ENCODE measurements at places on chromosomes 6 and 20.

DNA sequence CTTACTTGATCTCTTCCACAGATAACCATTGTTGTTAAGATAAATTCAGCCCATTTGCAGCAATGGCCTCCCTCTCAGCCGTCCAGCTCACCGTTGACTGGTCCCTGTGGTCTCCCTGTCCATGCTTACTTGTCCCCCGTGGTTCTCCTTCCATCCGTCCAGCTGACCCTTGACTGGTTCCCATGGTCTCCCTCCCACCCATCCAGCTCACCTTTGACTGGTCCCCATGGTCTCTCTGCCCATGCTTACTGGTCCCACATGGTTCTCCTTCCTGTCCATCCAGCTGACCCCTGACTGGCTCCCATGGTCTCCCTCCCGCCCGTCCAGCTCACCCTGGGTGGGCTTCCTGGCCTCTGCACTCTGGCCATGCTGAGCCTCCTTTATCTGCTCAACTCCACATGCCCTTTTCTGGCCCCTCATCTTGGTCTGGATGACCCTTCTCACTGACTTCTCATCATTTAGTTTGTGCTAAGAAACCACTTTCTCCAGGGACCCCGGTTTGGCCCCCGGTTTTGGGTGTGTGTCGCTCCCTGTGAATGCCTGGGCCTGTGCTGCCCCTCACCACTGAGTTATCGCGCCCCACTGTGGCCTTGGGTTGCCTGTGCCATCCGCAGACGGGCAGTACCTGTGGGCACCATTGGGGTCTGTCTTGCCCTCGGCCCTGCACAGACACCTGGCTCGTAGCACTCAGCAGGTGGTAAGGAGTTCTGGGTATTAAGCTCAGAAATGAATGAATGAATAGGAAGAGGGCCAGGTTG lies 146.4 kb downstream of the ERMARD start:
- no peak for DNase-seq

- DNase-seq = no peak
These were observed 22.9 kb downstream of the DNAJC5 start for GRCh38 chr20:63917811-63918210.

DNA sequence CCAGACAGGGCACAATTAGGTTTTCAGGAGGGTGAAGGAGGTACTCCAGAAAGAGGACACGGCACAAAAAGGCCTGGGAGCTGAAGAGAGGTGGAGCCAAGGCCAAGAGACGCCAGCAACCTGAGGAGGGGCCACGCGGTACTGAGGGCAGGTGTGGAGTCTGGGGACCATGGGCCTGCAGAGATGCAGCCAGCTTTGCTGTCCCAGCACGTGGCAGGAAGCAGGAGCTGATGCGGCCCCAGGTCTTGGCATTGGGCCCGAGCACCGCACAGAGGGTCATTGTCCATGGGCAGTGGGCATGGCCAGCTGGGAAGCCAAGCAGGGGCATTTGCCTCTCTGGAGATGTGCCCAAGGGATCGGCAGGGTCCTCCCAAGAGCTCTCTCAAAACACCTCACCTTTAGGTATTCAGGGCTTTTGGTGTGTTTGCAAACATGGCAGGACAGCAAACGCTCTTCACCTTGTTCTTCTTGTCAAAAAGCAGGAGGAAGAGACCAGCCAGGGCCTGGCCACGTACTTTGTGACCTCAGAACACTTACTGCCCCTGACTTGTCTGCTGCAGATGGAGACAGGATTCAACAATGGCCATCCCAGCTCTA lies 1.4 kb upstream of the BPIFB1 start:
- no peak for DNase-seq

DNA sequence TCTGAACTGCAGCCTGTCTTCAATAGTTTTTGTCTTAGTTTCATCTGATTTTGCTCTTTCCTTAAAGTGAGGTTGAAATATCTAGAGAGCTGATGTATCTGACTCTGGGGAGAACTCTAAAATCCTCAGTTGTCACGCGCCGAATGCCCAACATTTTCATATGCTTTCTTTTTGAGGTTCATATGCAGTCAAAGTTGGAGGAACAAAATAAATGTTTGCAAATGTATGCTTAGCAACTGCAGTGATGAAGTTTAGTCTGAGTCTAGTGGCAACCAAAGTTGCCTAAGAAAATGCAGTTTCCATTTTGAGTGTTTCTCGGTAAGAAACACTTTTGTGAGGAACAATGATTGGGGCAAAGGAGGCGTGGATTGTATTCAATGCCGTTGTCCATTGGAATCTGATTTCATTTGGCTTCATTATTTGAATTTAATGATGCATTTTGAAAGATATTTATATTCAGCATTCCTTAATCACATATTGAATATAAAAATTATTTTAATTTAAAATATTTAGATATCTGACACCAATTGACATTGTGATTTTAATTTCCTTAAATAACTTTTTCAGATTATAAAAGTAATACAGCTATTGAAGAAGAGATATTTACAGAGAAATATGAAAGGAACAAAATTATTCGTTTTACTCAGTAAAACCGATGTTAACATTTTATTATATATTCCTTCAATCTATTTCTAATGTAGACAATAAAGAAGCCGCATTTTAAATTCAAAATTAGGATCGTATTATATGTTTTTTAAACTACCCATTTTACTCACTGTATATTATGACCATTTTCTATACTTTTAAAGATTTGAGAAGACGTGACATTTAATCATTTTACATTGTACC lies 122.0 kb downstream of the PLEKHG1 start:
- no peak for DNase-seq

DNA sequence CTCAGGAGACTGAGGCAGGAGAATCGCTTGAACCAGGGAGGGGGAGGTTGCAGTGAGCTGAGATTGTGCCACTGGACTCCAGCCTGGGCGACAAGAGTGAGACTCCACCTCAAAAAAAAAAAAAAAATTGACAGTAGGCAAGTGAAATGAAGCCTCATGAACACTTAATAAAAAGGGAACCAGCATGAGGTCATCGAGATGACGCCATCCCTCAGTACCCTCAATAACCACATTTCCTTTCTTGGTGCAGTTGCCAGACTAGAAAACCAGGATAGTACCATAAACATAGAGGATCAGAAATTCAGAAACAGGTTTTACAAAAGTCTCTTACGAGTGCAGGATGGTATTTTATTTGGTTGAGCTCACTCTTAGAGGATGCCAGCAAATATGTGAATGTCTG lies 584.1 kb downstream of the MAFB start:
- DNase-seq = no peak

GRCh38 chr6:150072201-150072600 lies 3.3 kb upstream of the ULBP3 start:
- no peak for DNase-seq

DNA sequence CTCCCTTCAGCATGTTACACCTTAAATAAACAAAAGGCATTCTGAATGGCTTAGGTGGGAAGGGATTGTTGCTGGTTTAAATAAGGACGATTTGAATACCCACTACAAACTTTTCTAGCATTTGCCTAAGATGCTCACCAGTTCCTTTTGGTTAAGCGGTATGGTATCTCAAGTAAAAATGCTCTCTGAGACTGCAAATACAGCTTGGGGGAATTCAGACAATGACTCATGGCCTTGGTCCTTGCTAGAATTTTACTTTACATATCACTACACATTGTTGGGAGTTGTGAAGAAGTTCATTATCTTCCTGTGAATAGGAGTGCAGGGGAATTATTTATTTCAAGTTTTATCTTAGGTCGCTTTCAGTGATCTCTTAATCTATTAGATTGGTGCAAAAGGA lies 670.7 kb downstream of the UTRN start:
- no peak for DNase-seq

- DNase-seq = no peak
These were observed 356.9 kb downstream of the KIF16B start for GRCh38 chr20:16216227-16216913.

- DNase-seq = no peak
These were observed 61.2 kb downstream of the SOD2 start for GRCh38 chr6:159631886-159632285.

DNA sequence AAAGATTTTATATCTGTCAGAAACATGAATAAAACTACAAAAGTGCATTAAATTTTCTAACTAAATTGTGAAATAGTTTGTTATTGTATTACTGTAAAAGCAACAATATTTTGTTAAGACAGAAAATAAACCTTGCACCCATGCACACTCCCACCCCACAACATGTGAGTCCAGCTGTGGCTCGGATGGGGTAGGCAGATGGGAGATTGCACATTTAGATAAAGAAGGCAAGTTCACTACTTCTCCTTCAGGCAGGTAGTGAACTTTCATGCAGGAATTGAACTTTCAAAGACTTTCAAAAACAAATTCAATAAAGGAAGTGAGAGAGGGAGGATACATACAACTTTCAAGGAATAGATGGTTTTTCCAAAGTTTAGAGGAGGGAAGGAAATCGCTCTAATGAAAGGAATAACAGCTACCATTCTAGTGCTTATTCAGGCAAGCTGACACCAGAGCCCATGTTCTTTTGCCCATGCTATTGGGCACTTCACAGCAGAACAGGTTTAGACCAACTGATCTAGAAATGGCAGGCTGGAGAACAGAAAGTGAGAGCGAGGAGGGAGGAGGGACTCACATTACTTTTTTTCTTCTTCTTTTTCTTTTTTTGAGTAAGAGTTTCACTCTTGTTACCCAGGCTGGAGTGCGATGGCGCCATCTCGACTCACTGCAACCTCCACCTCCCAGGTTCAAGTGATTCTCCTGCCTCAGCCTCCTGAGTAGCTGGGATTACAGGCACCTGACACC lies 28.5 kb downstream of the SF3B5 start:
- no peak for DNase-seq

GRCh38 chr6:136066005-136066404 lies 184.1 kb downstream of the MTFR2 start:
- no peak for DNase-seq

DNA sequence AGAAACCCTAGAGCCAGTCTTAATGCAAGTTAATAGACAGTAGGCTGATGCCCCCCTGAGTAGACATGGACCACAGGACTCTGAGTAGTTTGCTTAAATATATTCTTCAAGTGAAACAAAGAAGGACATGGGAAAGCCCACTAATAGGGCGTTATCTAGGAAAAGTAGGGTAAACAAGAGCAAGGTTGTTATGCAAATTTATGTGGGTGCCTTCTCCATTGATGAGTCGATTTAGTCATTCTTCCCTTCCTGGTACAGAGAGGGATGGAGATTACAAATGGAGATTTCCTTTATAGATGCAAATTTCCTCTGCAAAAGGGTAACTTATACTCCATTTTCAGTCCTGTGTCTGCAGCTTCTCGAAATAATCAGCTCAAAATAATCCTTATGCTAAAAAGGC lies 262.0 kb downstream of the CD83 start:
- no peak for DNase-seq

GRCh38 chr6:23735151-23735550 lies 390.9 kb upstream of the NRSN1 start:
- no peak for DNase-seq

DNA sequence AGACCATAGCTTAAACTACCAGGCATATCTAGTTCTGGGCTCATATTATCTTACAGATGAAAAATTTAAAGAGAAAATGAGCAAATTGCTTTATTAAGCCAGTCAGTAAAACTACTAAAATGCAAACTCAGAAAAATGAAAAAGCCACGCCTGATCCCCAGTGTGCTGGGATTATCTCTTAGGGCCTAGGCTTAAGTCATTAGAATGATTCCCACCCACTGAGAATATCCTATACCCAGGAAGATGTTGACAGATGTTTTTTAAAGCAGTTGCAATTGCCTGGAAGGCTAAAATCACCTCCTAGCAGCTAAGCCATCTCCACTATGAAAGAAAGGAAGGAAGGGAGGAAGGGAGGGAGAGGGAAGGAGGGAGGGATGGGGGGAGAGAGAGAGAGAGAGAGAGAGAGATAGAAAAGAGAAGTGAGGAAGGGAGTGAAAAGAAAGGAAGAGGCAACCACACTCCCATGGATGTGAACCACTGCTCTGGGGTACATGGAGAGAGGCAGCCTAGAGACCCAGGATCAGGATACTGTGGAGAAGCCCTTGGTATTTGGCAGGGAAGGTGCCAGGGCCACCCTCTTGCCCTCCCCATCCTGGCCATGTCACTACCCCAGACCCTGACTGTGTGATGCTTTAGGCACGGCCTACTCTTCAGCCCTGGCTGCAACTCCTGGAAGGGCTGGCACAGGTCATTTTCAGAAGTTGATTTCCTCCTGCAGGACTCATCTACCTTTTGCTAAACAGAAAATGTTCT lies 21.9 kb downstream of the NEDD9 start:
- no peak for DNase-seq

GRCh38 chr6:39421383-39422225 lies 99.1 kb upstream of the KCNK16 start:
- DNase-seq = no peak

DNA sequence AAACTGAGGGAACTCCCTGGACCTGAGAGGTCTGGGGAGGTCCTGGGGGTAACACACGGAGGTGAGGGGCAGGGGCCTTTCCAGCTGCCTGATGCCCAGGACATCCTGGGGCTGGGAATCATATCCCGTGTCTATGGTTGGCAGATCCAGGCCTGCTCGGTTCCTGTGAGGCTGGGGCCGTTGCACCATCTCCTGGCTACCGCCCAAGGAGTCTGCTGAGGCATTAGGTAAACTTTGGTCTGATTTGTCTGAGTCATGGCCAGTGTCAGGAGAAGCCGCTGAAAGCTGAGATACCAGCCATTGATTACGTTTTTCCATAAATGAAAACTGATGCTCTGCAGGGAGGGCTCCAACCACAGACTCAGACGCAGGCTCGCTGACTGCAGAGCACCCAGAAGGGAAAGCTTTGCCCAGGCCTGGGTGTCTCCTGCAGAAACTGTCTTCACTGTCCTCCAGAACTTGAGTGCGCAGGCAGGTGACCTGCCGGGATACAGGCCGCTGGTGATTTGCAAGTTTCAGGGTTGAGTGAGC lies 14.2 kb downstream of the TRAF3IP2 start:
- DNase-seq = no peak

DNA sequence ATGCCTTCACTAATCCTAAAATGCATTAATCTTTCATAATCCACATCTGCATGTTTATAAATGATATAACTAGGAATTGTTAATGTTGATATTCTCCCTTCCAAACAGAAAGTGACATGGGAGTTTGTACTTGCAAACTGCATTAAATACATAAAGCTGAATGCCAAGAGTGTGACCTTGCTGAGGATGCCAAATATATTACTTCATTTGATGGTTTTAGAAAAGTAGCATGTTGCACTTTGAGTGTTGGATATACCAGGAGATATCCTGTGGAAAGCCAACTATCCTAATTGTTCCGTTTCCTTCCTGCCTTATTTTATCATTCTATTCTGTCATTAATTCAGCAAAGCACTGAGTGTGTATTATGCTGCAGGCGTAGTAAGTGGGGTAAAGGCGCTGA lies 229.8 kb downstream of the TMEM242 start:
- no peak for DNase-seq

GRCh38 chr6:105077596-105078385 lies 102.0 kb downstream of the POPDC3 start:
- peak; percentile 52 for DNase-seq

GRCh38 chr20:11718474-11719094 lies 199.1 kb upstream of the BTBD3 start:
- no peak for DNase-seq

GRCh38 chr6:3960754-3961361 lies 111.7 kb downstream of the FAM50B start:
- DNase-seq = no peak

Measured in retina (tissue), 1 donor.